NCI-H526 treated with DMSO at 0.1 percent for 48 hours (cell line): ENCODE measurements at places on chromosomes 16 and 17.

DNA sequence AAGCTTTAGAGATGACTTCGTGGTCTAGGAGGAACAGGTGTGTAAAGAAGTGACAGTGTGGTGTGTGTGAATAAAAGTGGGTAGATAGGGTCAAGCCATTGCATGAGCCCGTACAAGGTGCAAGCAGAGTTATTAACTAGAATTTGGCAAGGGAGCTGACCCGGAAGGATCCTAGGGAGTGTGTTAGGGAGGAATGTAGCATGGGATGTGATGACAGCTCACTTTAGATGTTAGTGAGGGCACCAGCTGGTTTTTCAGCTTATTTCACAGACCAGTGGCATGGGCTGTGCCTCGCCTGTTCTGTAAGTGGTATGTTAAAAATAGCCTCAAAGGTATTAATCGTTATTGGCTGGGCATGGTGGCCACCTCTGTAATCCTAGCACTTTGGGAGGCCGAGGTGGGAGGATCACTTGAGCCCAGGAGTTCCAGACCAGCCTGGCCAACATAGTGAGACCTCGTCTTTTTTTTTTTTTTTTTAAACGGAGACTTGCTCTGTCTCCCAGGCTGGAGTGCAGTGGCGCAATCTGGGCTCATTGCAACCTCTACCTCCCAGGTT, 8.3 kb downstream of the ANKRD40CL start:
- no peak for DNase-seq

- no peak for DNase-seq
These were observed 10.1 kb upstream of the TMEM101 start for GRCh38 chr17:44024853-44025252.

DNA sequence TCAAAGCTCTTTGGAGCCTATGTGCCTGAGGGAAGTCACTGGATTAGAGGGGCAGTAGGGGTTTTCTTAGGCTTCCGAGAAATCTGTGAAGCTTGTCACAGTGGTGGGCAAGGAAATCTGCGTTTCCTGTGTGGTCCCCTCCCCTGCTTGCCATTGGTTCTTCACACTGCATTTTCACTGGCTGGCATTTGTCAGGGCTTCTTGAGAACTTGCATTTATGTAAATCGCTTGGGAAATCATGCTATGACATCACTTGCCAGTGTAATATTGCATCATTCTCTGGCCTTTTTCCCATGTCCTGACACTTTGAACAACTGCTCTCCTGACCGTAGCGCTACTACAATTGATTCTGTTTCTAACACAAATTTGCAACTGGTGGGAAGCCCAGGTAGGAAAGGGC, 1.8 kb downstream of the CACNG3 start:
- DNase-seq: no peak

- DNase-seq: no peak
These were observed 17.7 kb downstream of the GLP2R start for GRCh38 chr17:9843152-9844010.

GRCh38 chr17:29596811-29597210, 3.9 kb downstream of the ANKRD13B start:
- DNase-seq: no peak

GRCh38 chr16:54766355-54766754, 164.3 kb upstream of the IRX5 start:
- DNase-seq: no peak

- DNase-seq: no peak
These were observed 48.2 kb upstream of the STH start for GRCh38 chr17:45950888-45951287.

DNA sequence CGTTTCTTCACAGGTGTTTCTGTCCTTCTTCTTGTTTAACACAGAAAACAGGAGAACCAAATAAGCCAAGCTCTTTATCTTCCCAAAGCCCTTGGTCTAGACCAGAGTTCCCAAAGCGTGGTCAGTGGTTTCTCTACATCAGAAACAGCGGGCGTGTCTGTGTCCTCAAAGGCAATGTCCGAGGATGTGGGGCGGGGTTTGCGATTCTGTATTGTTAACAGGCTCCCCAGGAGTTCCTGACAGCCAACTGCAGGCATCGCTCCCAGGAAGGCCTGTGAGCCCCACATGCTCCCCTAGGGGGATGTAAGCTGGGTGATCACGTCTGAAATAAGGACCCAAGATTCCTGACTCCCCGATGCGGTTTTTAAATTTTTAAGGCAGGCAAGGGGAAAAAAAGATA, 28.4 kb upstream of the SLC25A19 start:
- no peak for DNase-seq

GRCh38 chr17:58283674-58284612, 3.2 kb upstream of the MPO start:
- DNase-seq: no peak

GRCh38 chr16:58088091-58088490, 41.1 kb downstream of the CFAP20 start:
- no peak for DNase-seq

- DNase-seq: peak; percentile 36
These were observed 58.8 kb upstream of the GSE1 start for GRCh38 chr16:85554114-85554888.

DNA sequence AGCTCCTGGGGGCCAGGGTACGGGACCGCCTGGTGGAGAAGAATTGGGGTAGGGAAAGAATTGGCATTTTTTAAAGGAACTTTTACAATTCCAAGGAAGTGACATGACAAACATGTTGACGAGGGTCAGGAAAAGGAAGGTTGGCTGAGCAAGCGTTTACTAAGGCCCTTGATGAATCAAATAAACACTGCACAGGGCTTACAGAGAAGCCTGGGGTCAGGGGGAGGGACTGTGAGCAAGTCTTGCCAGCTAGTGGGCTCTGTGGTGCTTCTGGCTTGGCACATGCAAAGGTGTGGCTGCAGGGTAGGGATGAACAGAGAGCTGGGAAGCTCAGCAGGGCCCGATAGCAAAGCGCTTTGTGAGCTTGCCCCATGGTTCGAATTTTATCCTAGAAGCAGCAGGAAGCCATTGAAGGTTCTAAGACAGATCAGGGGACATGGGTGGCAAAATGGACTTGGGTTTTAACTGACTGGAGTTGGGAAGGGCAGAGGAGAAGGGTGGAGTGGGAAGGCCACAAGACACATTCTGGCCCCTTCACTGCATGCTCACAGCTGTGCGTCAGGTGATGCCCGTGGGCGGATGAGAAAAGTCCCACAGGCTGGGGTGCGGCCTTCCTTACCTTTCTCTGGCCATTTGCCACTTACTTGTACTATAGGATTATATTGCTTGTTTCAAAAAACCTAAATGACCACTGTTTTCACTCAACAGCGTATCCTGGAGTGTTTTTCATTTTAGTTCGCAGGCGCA, 117.8 kb downstream of the SOCS1 start:
- no peak for DNase-seq

GRCh38 chr17:10683853-10684252, 13.5 kb downstream of the SCO1 start:
- DNase-seq: no peak

GRCh38 chr17:9409878-9410277, 165.7 kb downstream of the STX8 start:
- DNase-seq: no peak

- no peak for DNase-seq
These were observed 151.1 kb upstream of the GSE1 start for GRCh38 chr16:85461814-85462713.

DNA sequence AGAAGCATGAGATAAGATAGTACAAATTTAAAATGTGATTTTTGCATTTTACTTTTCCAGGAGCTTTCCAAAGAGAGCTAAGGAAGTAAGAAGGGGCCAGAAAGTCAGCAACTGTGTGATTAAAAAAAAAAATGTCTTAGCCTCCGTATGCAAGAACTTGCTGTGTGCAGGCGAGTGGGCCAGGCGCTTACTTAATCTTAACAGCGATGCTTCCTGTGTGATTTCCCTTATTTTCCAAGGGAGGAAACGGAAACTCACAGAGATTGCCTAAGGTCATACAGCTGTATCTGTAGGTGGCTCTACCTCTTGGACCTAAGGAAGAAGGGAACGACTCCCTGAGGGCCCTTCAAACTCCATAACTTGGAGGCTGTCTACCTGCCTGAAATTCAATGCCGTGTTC, 11.1 kb downstream of the HS3ST3B1 start:
- no peak for DNase-seq

- DNase-seq: no peak
These were observed 567 bp downstream of the SOX9 start for GRCh38 chr17:72121164-72122009.

GRCh38 chr16:22174642-22175041, 12.3 kb downstream of the SDR42E2 start:
- no peak for DNase-seq

DNA sequence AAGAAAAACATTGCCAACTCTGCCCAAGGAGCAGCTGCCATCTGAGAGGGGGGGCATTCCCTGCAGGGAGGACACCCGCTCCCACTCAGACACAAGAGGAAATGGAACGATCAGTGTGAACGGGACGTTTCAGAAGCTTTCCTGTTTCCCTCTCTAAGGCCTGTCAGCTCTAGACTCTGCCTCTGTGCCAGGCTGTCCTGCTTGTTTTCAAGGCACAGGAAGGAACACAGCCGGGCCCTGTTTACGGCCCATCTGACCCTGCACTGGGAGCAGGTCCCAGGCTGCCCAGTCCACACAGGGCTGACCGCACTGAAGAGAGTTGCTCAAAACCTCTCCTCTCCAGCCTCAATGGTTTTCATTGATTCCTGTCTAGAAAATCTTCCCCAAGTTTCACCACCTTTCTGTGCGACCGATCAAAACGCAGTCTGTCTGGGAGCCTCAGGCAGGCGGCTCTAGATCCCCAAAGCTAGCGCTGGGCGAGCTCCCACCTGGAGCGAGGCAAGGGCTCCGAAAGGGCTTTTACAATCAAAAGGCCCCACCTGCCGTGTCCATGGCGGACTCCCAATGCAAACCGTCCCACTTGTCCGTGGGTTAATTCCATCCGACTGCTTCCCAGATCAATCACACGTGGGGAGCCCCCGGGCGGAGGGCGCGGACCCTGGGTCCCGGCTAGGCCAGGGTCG, 1.5 kb downstream of the PIEZO1 start:
- DNase-seq: no peak

- DNase-seq: no peak
These were observed 45.1 kb downstream of the RBFOX3 start for GRCh38 chr17:79565606-79566250.

DNA sequence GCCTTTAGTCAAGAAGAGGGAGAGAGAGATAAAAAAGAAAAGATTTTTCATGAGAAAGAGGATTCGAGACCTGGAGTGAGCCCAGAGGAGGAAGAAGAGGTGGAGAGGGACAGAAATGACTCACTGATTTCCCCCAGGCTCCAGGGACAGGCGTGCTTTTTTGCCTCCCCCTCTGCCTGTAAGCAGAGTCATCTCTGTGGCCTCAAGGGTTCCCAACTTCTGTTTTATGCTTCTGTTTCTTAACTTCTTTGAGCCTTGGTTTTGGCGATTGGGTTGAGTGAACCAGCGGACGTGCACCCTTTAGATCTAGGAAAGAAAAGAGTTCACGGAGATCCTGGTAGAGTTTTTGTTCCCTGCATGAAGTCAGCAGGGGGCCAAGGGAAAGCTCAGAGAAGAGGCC, 147.9 kb upstream of the NOL11 start:
- DNase-seq: no peak

DNA sequence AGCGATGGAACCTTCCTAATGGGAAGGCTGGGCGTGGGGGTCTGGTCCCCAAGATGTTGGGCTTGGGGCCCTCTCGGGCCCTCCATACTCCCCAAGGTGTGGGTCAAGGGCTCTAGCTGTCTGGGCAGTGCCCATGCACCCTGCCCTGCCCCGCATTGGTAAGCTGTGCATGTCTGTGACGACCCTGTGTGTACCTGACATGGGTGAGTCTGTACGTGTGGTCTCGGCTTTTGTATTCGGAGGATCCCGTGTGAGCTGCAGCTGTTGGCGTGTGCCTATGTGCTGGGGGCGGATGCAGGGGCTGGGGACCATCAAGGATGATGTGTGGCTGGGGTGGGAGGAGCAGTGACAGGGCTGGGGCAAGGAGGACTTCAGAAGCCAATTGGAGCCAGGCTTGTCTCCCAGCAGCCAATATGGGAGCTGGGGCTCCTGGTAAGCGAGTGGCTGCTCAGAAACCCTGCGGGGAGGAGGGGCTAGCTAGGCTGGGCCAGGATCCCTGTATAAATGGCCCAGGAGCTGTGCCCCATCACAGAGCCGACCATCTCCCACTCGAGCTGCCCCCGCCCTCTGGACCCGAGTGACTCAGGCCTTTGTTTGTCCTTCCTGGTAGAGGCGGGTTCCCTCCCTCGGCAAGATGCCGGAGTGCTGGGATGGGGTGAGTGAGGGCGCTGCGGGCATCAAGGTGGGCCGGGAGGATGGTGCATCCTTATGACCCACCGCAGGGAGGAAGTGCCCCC, at the start of gene NDRG4:
NDRG4 (plus strand) TSS at position 529 of the 737 bp plus-strand sequence; CDS start at position 635, 106 bp downstream.
- DNase-seq: peak; percentile 57

- DNase-seq: no peak
These were observed 300.3 kb downstream of the XYLT1 start for GRCh38 chr16:17170435-17170834.

DNA sequence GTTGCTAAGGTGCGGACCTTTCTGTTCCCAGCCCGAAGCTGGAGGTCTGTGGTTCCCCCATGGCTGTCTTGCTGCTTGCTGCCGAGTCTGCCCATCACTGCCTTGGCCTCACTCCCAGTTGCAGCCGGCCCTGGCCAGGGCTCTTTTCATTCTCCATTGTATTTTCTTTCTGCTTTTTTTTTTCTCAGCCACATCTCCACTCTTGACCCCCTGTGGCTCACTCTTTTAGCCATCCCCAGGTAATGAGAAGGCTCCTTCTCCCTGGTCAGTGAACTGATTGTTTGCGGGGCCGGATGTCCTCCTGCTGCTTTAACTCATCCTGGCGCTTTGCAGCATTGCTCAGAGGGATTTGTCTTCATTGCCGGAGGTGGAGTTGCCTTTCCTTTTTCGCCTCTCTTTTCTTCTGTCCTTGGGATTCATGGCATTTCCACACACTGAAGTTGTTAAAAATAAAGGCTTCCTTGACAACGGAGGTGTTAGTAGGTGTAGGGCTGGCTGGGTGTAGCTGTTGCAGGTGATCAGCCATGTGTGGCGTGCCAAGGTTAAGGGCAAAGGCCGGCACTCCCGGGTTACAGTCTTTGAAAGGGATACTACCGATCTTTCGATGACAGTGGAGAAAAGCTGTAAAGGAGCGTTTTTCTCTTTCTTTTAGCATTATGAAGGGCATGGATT, 34.1 kb downstream of the MAP2K6 start:
- DNase-seq: no peak

DNA sequence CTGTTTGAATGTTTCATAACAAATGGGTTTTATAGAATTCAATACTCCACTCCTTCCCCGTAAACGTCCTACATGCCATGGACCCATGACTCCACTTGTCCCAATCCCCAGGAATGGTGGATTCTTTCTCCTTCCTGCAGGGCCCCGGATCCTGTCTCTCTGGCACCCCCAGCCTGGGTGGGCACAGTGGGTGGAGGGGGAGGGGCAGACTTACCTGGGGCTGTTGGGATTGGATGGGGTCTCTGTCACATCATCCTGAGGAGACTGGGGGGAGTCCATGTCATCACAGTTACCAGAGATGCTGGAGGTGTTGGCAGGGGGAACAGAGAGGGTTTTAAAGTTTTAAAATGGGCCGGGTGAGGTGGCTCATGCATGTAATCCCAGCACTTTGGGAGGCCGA, 13.2 kb downstream of the TRPV3 start:
- no peak for DNase-seq
